ENCODE measurements at places on chromosomes 16 and 17.

DNA sequence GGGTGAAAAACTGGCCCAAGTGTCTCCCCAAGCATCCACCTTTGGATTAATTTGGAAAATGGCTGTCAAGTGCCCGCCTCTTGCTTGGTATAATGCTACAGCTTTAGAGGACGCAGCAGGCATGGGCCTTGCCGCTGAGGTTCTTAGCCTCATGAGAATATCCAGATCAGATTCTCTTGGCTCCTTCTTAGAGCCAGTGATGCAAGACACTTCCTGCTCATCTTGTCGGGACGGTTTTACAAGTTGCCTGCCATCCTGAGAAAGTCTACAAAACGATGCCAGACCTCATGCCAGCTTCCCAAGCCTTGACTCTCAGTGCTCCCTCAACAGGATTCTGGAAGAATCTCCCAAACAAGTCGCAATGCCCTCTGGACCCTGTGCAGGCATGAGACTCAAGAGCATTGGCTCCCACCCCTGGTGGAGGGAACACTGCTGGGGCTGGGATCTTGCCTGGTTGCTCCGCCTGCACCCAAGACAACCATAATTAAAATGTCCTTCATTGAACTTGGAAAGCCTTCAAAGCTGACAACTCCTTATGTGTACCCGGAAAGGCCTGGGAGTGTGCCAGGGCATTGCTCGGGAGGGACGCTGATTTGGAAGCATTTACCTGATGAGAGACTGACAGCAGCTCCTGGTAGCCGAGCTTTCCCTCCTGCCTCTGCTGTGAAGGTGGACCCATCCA is 25.8 kb upstream of the STH start:
- no peak for DNase-seq

DNA sequence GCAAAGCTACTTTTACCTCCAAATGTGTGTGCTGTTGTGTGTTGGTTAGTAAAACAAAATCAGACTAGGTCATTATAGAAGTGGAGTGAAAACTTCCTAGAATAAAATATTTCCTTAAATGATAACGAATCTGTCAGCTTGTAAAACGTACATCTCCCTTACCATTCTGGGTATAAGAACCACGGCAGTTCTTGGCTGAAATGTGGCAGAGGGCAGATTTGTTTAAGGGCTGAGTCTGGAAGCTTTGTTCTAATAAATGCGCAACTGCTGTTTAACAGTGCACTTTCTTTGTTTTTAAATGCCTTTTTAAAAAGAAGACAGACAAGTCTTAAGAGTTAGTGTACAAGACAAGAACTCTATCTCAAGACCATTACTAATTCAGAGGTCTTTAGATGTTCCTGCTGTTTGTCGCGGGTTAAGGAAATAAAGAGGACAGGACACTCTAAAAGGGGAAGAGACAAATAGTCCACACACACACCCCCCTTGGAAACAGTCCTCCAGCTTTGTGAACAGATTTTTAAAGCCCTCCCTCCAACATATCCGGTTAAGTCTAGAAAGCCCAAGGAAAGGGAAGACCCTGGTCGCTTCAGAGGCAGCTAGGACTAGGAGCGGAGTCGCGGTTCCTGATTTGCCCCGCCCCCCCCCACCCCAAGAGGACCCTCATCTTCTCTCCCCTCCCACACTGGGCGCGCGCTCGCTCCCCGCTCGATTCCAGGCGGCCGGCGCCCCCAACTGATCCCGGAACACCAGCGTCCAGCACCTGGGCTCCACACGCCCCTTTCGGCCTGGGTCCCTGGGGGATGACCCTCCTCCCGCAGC is 658 bp downstream of the SYNRG start:
- no peak for DNase-seq

DNA sequence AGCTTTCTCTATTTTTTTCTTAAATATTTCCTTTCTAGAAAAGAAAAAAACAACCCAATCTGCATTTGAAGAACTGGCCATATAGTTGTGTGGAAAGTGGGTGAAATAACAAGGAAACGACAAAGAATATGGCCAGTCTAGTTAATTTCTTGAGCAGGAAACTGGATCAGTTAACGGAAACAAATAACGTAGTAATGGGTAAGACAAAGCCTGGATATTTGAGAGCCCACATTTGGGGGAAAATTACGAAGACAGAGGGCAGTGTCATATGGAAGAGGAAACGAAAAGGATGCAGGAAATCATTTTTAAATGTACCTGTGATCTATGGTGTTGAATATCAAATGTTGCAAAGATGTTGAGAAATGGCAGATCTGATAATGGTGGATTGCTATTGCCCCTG is 78.6 kb downstream of the HS3ST3A1 start:
- no peak for DNase-seq

DNA sequence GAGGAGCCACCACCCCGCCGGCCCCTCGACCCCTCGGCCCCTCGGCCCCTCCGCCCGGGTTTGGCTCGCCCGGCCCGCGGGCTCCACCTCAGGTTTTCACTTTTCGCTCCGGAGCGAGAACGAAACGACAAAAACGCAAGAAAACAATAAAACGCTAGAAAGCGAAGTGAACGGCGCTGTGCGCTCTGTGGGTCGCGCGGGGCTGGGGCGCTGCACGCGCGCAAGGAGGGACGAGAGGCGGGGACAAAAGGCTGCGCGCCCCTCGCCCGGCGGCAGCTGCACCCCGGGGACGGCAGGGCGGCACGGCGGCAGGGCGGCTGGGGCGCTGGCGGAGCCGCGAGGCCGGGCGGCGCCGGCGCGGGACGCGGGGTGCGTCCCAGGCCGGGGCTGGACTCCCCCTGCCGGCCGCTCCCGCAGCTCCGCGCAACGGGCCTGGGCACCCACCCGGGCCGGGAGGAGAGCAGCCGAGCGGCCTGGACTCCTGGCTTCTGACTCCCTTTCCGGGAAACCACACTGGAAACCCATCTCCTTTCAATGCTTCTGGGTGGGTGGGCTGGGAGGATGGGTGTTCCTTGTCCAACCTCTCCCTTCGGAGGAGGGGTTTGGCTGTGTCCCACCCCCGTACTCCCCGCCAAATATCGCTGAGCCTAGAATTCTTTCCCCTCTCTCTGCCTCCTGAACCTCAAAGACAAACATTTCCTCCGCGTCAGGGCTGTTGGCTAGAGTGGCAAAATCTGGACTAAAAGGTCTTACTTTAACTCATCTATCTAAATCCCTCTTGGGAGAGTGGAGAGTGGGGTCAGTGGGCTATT is 9.9 kb downstream of the TBX2 start:
- no peak for DNase-seq

DNA sequence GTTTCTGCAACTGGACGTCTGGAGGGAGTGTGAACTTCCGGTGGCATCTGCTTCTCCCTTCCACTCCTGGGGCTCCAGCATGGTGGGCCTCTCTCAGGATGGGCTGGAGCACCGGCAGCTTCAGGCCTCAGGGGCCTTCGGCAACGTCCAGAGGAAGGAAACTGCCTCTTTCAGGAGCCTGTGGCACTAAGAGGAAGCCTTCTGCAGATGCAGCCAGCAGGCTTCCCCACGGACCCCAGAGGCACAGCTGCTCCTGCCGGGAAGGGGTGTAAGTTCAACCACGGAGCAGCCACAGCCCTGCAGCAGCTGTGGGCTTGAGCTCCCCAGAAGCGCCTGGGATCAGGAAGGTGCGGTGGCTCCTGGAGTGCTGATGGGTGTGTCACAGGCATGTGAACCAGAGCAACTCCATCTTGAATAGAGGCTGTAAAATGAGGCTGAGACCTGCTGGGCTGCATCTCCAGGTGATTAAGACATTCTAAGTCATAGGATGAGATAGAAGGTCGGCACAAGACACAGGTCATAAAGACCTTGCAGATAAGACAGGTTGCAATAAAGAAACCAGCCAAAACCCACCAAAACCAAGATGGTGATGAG is 50.8 kb upstream of the KLHDC4 start:
- no peak for DNase-seq

DNA sequence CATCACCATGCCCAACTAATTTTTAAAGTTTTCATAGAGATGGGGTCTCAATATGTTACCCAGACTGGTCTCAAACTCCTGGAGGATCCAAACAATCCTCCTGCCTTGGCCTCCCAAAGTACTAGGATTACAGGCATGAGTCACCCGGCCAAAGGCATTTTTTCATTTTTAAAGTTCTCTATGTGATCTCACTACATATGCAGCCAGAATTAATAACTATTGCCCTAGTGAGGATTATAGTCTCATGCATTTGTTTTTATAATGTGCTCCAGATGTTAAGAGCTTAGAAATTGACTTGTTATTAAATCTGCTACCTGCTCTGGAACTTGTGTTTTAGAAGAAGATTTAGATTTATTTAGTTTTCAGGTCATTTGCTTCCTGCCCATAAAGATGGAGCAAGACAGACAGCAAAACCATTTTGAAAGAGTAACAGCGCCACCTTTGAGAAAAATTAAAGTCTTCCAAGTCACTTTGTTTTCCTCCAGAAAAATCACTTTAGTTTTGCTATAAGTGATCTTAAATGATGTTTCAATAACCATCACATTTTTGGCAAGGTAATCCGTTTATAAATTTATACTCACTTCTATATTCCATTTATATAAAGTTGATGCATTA is 79.5 kb downstream of the CA4 start:
- no peak for DNase-seq

DNA sequence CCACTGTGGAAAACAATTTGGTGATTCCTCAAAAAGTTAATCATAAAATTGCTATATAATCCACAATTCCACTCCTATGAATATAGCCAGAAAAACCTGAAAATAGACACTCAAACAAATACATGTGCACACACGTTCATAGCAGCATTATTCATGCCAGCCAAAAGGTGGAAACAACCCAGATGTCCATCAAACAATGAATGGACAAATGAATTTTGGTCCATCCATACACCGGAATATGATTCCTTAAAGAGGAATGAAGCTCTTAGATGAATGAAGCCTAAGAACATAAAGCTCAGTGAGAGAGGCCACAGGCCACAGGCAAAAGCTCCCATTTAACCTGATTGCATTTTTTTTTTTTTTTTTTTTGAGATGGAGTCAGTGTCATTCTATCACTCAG is 114.6 kb upstream of the TNRC6C start:
- DNase-seq: no peak

Data from stimulated activated CD4-positive, alpha-beta T cell treated with anti-CD3 and anti-CD28 coated beads, Interleukin-15, amount 100 ng/mL, for 1 hour (primary cell).